ENCODE measurements at places on chromosomes 7 and 10. TPM values are rescaled to one million over a fixed set of nuclear protein-coding genes. Genes with fewer than 3 reads are reported as not detected.

Gene UBN2
- total RNA-seq = 2.9 TPM

Gene CTAGE6
- 0.23 TPM for total RNA-seq

Gene AKR1E2
- 10.5 TPM for total RNA-seq

Gene CRHR2
- total RNA-seq = not detected

Gene DEPP1
- total RNA-seq = 50.4 TPM

Gene PAPOLB
- not detected for total RNA-seq

Gene HTRA1
- total RNA-seq = 98.8 TPM

Gene PDZD7
- 2.0 TPM for total RNA-seq

Gene CYP26C1
- 0.23 TPM for total RNA-seq

Gene IGF2BP3
- 40.6 TPM for total RNA-seq

Gene SLC26A4
- 0.68 TPM for total RNA-seq

Gene COPS6
- 77.9 TPM for total RNA-seq

Gene GIMAP1
- not detected for total RNA-seq

Gene LIPM
- total RNA-seq = not detected

Gene CREB5
- 2.5 TPM for total RNA-seq

Gene ACHE
- not detected for total RNA-seq

Gene CYP2C18
- total RNA-seq = not detected

Gene COL1A2
- 4,961 TPM for total RNA-seq

Gene EN2
- total RNA-seq = under 0.01 TPM

Gene SLC18A3
- total RNA-seq = under 0.01 TPM

Gene LRRC61
- total RNA-seq = not detected

Gene KLF14
- not detected for total RNA-seq

Gene PON1
- total RNA-seq = not detected

Gene ANKRD61
- total RNA-seq = 0.35 TPM

Gene NUTM2E
- total RNA-seq = not detected

Gene CALML3
- not detected for total RNA-seq
